ENCODE measurements at places on chromosomes 2 and 18.
A peak's percentile ranks its signal among the peaks of the same experiment; 100 is the strongest.

- no peak for DNase-seq
Observed at GRCh38 chr18:41022484-41022883, 932.5 kb upstream of the PIK3C3 start.

DNA sequence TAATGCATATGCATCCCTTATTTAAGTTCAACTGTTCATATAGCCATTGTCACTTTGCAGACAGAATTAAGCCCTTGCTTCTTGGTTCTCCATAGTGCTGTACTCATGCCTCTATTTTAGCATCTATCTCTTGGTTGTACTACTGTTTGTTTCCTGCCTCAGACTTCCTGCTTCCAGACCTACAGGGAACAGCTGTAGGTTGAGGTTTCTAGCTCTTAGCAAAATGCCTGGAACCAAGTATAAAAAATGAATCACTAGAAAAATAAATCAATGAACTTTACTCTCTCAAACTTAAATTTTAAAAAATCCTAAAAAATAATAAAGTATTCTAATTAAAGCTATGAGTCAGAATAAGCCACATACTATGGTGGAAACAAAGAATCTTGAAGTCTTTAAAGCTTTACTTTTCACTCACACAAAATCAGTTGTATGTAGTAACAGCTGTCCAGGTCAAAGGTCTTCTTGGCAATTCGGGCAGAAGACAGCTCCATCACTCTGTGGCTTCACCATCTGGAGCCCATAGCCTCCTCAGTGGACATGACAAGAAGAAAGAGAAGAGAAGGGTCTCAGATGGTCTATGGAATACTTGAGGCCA is 1228.1 kb upstream of the GYPC start:
- no peak for DNase-seq

DNA sequence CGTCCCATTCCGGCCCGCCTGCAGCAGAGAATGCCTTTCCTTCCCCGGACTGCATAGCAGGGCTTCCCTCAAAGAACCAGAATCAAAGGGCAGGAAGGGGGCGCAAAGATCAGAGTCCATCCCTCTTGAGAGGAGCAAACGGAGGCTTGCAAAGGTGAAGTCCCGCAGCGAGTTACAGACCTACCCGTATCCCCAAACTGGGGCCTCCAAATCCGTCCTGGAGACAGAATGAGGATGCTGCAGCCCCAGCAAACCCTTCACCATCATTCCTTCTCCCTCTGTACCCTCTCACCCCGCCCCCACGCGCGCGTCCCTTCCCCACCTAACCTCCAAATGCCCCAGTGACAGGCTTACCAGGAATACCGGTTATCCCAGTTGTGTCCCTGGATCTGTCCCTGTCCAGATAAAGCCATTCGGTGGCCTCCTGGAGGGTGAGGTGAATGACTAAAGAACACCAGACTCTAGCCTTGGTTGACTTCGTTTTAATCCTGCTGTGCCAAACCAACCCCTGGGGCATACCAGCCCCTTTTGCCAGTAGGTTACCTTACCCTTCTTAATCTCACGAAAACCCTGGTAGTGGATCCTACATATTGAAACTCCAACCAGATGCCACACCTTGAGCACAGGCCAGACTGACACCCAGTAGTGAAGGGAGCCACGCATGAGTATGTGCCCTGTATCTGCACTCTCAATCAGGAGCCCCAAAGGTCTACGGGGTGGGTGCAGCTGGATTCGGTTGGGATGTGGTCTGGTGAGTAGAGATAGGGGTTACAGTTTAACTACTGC is 961 bp upstream of the SLC40A1 start:
- DNase-seq, result no peak

GRCh38 chr2:219664944-219665343 is 37.5 kb downstream of the SLC4A3 start:
- DNase-seq, result no peak

DNA sequence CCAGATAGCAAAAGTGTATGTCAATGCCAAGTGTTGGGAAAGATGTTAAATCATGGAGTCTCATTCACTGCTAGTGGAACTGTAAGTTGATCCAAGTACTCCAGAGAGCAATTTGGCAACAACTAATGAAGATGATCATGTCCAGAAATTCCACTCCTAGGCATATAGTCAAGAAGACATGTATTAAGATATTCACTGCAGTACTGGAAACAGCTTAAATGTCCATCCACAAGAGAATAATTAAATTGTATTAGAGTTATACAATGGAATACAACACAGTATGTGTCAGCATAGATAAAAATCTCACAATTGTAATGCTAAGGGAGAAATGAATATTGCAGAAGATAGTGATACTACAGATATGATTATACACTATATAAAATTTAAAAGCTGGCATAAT is 15.2 kb upstream of the LBH start:
- no peak for DNase-seq

DNA sequence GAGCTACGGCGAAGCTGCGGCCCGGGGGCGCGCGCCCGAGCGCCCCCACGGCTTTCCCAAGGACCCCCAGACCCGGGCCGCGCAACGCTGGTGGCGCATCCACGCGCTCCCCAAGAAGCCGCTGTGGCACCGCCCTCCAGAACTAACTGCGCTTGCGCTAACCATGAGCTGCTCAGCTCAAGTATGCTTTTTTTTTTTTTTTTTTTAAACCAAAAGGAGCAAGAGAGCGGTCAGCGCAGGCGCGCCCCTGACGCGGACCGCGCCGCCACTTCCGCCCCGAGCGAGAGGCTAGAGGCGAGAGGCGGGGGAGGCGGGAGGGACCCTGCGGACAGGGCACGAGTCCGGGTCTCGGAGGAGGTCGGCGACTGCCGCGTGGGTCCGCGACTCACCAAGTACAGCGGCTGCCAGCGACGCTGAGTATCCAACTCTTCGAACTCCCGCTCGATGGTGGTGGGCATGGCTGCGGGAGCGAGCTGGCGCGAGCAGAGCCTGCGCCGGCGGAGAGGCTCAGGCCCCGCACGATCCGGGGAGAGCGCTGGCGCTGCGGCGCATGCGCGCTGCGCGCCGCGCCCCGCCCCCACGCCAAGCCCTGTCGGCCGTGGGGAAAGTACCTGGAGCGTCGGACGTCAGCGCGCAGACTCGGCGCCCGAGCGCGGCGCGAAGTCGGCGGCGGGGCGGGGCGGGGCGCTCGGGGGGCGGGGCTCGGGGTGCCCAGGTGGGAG is at the start of gene PTPN2:
Gene PTPN2, minus strand, starts transcription at position 554 of the 722 bp plus-strand sequence. Its CDS starts 96 bp downstream, at position 458.
- DNase-seq, result peak; percentile 95

GRCh38 chr2:126038861-126039260 is 617.1 kb upstream of the GYPC start:
- no peak for DNase-seq

GRCh38 chr2:177147093-177147694 is 65.4 kb upstream of the HNRNPA3 start:
- DNase-seq, result peak; percentile 81

- no peak for DNase-seq
Observed at GRCh38 chr18:36672437-36673344, 156.1 kb downstream of the TPGS2 start.

- DNase-seq, result peak; percentile 20
Observed at GRCh38 chr2:57842531-57842930, 204.1 kb upstream of the VRK2 start.

GRCh38 chr2:188024811-188025210 is 266.9 kb upstream of the GULP1 start:
- DNase-seq, result no peak

- no peak for DNase-seq
Observed at GRCh38 chr2:11068079-11068741, 87.1 kb upstream of the SLC66A3 start.

GRCh38 chr2:231483398-231484329 is 19.4 kb upstream of the NCL start:
- no peak for DNase-seq

DNA sequence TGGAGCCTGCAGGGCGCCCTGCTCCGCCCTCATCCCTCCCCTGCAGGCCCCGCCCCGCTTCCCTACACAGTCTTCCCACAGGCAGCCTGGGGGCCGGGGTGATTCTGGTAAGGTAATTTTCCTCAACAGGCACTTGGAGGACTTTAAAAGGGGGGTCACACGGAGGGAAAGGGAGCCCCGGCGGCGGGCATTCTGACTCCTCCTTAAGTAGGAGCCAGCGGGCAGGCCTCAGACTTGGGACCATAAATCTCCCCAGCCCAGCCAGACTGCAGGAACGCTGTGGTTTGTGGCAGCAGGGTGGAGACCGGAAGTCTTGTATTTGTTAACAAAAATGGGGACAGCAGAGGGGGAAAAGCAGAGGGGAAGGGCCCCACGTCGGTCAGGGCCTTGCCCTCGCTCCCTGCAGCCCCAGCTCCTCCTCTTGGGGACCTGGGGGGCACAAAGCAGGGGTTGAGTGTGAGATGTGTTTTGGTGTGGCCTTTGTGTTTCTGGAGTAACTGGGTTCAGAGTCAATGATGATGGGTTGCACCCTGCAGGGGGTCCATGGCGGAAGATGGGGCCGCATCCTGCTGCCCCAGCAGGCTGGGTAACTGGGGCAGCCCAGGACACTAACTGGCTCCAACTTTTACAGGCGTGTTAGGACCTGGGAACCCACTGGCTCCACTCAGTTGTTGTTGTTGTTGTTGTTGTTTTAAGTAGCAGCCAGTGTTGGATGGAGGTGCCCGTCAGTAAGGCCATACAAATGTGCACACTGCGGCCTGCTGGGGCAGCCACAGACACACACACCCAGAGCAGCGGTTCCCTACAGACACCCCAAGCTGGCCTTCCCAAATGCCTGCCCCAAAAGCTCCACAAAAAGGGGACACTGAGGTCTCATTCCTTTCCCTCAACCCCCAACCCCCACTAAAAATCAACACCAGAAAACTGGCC is 27.7 kb downstream of the SMAD7 start:
- DNase-seq, result no peak

DNA sequence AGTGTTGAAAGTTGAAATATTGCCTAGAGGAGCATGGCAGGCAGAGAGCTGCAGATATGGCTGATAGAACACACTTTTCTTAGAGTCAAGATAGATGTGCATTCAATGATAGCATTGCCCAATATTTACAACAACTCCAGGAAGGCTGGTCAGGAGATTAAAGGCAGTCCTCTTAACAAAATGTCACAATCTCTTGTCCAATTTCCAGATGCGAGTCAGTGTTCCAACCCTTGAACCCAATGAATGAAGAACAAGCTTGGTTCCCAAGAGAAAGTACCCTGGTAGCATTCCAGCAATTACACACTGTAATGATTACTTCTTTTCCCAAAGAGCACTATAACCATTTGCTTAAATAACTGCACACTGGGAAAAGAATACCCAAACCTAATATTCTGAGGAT is 839.4 kb upstream of the VRK2 start:
- no peak for DNase-seq

DNA sequence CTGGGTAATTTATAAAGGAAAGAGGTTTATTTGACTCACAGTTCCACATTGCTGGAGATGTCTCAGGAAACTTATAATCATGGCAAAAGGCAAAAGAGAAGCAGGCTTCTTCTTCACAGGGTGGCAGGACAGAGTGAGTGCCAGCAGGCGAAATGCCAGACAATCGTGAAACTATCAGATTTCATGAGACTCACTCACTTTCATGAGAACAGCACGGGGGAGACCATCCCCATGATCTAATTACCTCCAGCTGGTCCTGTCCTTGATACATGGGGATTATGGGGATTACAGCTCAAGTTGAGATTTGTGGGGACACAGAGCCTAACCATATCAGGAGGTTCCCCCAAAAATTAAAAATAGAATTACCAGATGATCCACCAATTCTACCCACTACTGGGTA is 675.5 kb upstream of the SLC8A1 start:
- no peak for DNase-seq

DNA sequence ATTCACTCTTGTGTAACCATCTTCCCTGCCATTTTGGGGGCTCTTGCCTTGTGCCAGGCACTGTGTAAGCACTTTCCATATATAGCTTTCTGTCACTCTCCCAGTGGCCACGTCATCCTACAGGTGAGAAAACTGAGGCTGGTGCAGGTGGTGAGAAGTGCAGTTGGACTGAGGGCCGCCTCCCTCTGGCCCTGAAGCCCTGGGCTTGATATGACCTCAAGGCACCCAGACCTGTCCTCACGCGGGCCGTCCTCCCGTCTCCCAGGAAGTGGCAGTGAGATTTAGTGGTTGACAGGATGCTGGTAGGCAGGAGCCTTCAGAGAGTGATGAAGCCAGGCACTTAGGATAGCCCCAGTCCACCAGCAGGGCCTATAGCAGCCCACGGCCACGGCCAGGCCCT is 30.5 kb downstream of the MAL start:
- DNase-seq, result no peak

DNA sequence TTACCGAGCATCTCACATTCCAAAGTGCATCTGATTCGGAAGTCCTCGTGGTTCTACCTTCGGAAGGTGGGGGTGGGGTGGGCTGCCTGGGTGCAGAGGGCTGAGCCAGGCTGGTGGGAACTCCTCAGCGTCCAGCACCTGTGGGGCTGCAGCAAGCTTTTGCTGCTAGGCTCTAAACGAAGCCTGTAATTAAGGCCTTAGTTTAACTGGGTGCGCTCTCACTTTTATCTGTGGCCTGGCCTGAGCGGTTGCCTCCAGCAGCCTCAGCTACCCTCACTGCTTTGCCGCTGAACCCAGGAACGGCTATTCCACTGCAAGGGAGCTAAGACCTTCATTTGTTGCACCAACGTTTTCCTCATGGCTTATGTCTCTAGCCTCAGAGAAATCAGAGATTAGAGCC is 48.4 kb downstream of the TMEM17 start:
- no peak for DNase-seq

- no peak for DNase-seq
Observed at GRCh38 chr2:132383956-132384355, 32.6 kb upstream of the GPR39 start.

GRCh38 chr18:58135183-58135641 is 91.2 kb downstream of the NEDD4L start:
- no peak for DNase-seq

GRCh38 chr2:8432706-8433336 is 249.0 kb upstream of the ID2 start:
- no peak for DNase-seq

GRCh38 chr2:98181346-98181745 is 94.4 kb downstream of the VWA3B start:
- DNase-seq, result no peak

- peak; percentile 4 for DNase-seq
Observed at GRCh38 chr2:61114147-61114546, 47.8 kb upstream of the C2orf74 start.

DNA sequence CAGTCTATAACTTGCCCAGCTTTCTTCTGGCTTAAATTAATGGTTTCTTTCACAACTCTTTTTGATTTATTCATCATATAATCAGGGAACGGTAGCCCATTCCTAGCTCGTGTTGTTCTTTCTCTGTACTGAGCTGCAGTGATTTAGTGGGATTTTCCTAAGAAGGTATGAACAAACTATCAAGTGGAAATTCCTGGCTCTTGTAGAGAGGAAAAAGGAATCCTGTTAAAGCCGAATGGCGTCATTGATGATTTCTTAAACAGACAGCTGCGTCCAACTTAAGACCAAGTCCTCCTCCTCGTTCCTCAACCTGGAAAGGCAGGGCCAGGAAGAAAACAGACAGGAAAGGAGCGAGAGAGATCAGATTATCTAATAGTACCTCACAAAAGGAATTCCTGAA is 69.2 kb upstream of the CABLES1 start:
- no peak for DNase-seq

DNA sequence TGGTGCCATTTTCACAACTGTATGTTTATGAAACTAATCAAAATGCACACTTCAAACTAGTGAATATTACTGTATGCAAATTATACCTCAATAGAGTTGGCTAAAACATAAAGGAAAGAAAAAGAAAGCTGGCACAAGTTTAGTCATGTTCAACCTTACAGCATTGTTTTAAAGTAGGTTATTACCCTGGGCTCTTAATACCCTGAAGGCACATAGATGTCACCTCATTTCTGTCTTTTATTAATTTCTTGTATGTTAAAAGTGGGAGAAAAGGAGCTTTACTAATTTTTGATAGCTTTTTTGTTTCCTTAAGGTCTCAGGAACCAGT is 32.7 kb downstream of the TMEM131 start:
- DNase-seq, result no peak

- no peak for DNase-seq
Observed at GRCh38 chr18:3541549-3542386, 91.8 kb downstream of the TGIF1 start.

Measured in RKO (cell line).